ENCODE measurements at places on chromosomes 3 and 15.

- no peak for DNase-seq
Measured at GRCh38 chr3:196048922-196049598, 32.8 kb downstream of the TFRC start.

DNA sequence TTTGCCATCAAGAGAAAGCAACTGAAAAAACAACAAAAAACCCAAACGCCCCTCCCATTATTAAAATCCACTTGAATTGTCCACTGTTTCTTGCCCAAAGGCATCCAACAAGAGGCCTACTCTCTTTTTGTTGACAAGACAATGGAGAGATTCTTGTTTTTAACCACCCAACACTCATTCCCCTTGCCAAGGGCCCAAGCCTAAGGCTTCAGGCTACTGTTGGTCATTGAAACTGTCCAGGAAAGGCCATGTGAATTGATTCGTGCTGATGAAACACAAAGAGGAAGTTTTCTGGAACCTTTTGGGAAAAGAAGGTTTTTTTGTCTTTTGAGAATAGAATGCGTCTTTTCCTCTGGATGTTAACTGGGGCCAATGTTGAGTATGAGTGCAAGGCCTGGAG lies 157.4 kb upstream of the PFN2 start:
- DNase-seq, result no peak

DNA sequence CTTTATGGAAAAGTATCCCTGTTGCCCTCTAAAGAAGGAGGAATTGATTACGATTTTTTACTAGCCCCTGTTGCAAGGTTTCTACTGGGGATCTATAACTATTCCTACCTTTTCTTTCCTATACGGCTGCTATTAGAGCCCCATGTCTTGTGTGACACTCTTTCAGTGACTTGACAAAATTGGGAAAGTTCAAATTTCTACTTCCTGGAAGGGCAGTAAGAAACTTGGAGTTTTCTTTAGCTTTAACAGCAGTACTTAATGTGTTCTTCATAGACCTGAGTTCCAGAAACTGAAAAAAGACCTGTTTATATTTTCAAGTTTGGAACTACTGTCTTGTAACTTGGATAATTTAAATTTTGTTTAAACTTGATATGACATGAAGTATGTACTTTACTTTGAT lies 54.7 kb downstream of the TRPC1 start:
- no peak for DNase-seq

DNA sequence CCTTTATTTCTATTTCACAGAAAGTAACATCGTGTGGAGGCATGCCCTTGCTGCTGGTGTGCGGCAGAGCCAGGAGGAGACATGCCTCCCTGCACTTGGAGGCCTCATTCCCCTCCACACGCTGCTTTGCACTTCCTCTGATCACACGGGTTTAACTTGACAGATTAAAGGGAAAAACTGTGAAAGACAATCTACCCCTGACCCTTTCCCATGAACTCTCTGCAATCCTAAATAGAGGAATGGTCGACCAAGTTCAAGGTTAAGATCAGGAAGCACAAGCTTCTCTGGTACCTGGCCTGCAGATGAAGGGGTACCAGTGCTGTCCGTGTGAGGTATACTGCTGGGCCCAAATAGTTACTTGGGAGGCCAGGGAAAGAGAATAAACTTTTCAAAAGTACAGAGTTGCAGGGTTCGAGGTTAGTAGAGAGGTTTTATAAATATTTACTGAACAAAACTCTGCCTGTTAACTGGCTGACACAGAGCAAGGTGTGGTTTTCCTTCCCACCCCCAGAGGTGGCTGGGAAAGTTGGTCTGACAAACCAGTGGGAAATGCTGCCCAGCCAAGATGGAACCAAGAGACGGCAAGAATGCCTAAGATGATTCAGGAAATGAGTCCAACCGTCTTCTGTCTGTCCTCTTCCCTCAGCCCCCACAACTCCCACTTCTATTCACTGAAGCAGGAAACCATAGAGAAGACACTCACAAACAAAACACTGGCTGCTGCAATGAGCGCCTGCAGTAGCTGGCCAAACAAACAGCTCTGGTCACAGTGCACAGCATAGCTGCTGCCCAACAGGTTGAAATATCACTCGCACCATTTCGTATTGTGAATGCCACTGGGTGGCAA lies 79.6 kb downstream of the IGF2BP2 start:
- DNase-seq, result no peak

GRCh38 chr3:61813636-61814035 lies 252.3 kb downstream of the PTPRG start:
- no peak for DNase-seq

- DNase-seq, result no peak
Measured at GRCh38 chr3:124781476-124782376, 51.5 kb downstream of the UMPS start.

DNA sequence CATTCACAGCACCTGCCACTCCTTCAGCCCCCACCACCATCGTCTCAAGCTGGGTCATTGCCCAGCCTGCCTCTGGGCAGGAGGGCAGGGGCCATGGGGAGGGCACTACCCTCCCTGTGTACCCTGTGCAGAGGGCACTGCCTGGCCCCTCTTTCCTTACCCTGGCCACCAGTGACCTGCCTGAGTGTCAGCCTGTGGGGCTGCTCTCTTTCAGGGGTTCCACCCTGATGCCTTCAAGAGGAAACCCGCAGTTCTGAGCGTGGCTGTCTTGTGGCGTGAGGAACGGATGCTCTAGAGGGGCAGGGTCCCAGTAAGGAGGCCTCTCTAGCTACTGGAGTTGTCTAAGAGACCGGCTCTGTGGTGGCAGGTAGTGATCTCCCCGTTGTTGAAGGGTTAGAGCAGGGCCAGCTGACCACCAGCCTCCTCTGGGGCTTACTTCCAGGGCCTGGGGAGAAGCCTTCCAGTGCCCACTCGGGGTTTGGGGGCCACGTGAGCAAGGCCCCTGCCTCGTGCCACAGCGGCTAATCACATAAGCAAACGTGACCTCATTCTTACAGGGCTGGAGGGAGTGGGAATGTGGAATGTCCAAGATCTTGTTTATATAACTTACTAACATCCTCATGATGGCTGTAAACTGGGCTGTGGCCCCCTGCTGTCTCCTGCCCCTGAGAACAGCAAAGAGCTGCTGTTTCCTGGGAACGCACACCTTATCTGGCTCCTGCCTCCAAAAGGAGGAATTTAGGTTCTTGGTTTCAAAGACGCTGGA lies 31.4 kb upstream of the SEC13 start:
- DNase-seq, result no peak

GRCh38 chr3:197541756-197542539 lies 13.8 kb downstream of the BDH1 start:
- no peak for DNase-seq

GRCh38 chr3:123378409-123378915 lies 70.4 kb downstream of the ADCY5 start:
- no peak for DNase-seq

Measured in NCI-H2227 treated with DMSO at 0.1 percent for 48 hours (cell line).